Mononuclear cell (primary cell): ENCODE measurements at places on chromosomes 4 and X. TPM values are rescaled to one million over a fixed set of nuclear protein-coding genes. Genes with fewer than 3 reads are reported as not detected.

The BRS3 gene
- total RNA-seq = not detected

The KCTD8 gene
- total RNA-seq = not detected

The SLC16A2 gene
- total RNA-seq = not detected

The OPRPN gene
- 0.52 TPM for total RNA-seq

The DTHD1 gene
- 3.4 TPM for total RNA-seq

The DIPK2B gene
- not detected for total RNA-seq

The TRPC5OS gene
- total RNA-seq = 0.10 TPM

The AVPR2 gene
- not detected for total RNA-seq

The IL15 gene
- total RNA-seq = 6.5 TPM

The FAM184B gene
- total RNA-seq = under 0.01 TPM

The PHKA2 gene
- 11.2 TPM for total RNA-seq

The SLC39A8 gene
- total RNA-seq = 26.3 TPM

The TLR1 gene
- total RNA-seq = 71.5 TPM

The TCEAL7 gene
- 0.21 TPM for total RNA-seq

The XAGE2 gene
- not detected for total RNA-seq

The GDPD2 gene
- total RNA-seq = not detected

The SLC34A2 gene
- under 0.01 TPM for total RNA-seq
